Amniotic stem cell (primary cell): ENCODE measurements at places on chromosomes 6 and 20.

- no peak for DNase-seq
Measured at GRCh38 chr20:49916146-49917002, 1.0 kb upstream of the SPATA2 start.

- DNase-seq, result no peak
Measured at GRCh38 chr20:25315418-25316210, 67.7 kb downstream of the PYGB start.

GRCh38 chr6:159719287-159719686 lies 8.0 kb upstream of the WTAP start:
- no peak for DNase-seq

DNA sequence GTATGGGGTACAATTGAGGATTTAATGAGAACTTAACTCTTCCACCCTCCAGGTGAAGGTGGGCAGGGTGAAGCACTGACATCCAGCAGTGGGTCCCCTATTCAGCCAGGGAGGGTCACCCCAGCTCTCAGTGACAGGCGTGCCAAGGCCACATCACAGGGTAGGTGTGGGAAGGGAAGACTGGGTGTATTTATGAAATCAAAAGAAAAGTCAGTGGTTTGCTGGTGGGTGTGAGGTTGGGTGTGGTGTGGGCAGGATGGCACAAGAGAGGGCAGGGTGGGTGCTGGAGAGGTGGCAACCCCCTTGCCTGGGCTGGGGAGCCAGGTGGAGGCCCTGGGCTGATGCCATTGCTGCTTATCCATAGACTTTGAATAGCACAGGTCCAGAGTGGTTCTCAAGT lies 16.6 kb downstream of the SYNDIG1 start:
- DNase-seq, result no peak

DNA sequence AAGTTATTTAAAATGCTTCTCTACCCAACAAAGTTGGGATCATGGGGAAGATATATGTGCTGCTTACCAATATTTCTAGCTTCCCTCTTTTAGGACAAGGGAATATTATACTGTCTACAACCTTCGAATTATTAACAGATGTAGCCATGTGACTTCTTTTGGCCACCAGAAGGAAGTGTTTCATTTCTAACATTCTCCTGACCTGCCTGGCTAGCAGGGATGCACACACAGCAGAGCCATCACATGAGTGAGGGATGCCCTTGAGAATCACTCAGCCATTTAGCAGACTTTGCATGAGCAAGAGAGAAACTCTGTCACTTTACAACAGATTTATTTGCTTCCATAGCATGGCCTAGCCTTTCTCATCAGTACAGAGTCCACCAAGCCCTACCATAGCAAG lies 230.7 kb upstream of the MARCKS start:
- DNase-seq, result no peak

GRCh38 chr20:21159658-21160380 lies 33.9 kb downstream of the KIZ start:
- no peak for DNase-seq

DNA sequence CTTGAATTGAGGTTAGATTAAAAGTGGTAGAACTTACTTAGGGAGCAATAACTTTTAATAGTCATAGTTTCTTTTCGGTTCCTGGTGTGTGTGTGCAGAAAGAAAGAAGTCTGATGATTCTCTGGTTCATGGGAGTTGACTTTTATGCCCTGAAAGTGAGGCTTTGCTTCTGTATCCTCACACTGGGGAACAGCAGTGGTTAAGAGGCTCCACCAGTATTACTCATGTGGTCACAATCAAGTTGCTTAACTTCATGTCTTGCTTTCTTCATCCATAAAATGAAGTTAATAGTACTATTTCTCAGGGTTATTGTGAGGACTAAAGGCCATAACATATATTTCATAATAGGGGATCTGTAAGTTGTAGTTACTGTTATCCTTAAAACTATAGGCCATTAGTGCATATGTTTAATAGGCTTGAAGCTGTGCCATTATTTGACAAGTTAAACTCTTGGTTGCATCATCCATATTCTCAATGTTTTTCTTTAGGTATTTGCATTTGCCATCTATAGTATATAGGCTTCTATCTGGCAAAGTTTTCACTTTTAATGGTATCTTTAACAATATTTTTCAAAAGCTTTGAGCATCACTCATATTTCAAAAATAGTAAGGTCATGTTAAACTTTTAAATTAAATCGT lies 262.4 kb downstream of the PLCB1 start:
- no peak for DNase-seq

DNA sequence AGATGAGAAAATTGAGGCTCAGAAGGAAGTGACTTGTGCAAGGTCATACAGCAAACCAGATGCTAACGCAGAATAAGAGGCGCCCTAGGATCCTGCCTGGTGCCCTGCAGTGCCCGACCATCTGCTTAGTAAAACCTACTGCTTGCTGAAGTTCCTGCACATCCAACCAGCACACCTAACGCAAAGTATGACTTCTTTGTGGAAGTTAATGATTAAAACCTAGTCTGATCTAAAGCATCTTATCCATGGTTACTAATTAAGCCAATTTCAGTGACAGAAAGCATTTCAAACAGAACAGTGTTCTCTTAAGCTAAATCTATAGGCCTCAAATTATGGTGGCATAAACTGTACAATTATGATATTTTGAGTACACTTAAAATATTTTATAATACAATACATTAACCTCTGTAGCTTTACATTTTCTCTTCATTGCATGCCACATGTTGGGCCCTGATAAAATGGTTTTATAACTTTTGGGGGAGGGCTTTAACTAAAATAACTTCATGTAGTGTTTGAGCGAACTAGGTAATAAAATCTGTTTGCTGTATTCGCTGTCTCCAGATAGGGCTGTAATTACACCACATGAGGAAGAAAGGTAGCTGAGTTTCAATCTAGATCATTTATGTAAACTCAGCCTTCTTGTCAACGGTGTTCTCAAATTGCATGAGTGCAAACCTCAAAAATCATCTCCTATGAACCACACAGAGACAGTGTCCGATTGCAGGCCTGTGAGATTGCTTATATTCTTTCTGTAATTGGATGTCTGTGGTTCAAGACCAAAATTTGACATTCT lies 37.5 kb upstream of the BEND3 start:
- DNase-seq, result no peak

- DNase-seq, result no peak
Measured at GRCh38 chr6:10847684-10848083, 9.3 kb upstream of the MAK start.

DNA sequence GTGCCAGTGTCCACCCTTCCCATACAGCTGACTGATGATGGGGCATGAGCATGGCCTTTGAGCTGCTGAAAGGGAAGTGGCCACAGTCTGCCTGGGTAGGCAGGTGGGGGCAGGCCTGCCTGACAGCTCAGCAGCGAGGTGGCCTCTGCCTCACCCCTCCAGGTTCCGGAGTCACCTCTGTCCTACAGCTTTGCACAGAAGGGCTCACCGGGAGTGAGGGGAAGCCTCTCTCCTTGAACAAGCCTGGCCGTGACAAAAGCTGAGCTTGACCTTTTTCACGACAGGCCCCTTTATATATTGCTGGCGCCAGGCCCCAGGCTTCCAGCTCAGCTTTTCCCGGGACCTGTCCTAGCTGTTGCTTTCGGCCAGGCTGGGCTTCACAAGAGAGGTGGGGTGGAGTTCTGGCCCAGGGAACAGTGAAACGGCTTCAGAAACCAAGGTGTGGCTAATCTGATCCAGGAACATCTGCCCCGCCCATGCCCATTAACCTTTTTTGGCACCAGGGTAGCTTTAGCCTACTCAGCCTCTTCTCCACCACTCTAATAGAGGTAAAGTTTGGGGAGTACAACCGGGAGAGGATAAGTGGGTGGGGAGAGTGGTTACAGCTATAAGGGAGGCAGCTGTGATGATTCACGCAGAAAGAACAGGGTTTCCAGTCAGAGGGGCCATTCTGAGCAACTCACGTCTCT lies 42.9 kb downstream of the C6orf132 start:
- DNase-seq, result no peak

DNA sequence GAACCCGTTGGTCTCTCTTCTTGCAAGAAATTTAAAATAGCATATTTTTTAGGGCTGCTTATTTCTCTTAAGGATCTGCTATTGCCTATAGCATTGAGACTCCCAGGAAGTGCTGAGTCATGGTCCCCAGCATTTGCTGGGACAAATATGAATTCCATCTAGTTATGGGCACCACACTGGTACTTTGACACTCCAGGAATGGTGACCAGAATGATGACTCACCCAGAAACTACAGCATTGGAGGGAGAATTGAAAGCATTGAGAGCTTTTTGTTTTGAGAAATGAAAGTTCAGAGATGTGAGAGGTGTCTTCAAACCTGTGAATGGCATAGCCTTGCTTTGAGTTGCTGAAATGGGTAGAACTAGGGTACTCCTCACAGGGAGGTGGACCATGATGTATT lies 699.7 kb downstream of the DHX35 start:
- no peak for DNase-seq

GRCh38 chr6:2077826-2078225 lies 167.6 kb downstream of the GMDS start:
- no peak for DNase-seq

GRCh38 chr20:53903652-53903987 lies 166.8 kb downstream of the BCAS1 start:
- no peak for DNase-seq

- DNase-seq, result no peak
Measured at GRCh38 chr20:37839432-37839827, 63.5 kb upstream of the VSTM2L start.

- DNase-seq, result no peak
Measured at GRCh38 chr6:8108759-8109539, 6.6 kb upstream of the EEF1E1 start.
